ENCODE measurements at places on chromosomes 7 and 10.

GRCh38 chr10:95374597-95375209 lies 83.9 kb upstream of the PDLIM1 start:
- DNase-seq: peak; percentile 78

- no peak for DNase-seq
These were observed 14.4 kb upstream of the WASL start for GRCh38 chr7:123763191-123763661.

GRCh38 chr7:18666107-18666728 lies 170.7 kb downstream of the HDAC9 start:
- peak; percentile 73 for DNase-seq

GRCh38 chr7:98394377-98394836 lies 6.5 kb downstream of the BAIAP2L1 start:
- DNase-seq: peak; percentile 65

GRCh38 chr7:70707823-70708243 lies 424.1 kb upstream of the GALNT17 start:
- no peak for DNase-seq

GRCh38 chr7:153004341-153004740 lies 244.8 kb downstream of the ACTR3B start:
- DNase-seq: no peak

- DNase-seq: peak; percentile 91
These were observed 222.4 kb downstream of the RPS24 start for GRCh38 chr10:78255796-78256638.

- DNase-seq: peak; percentile 82
These were observed 121.9 kb upstream of the AKR1E2 start for GRCh38 chr10:4704034-4704545.

DNA sequence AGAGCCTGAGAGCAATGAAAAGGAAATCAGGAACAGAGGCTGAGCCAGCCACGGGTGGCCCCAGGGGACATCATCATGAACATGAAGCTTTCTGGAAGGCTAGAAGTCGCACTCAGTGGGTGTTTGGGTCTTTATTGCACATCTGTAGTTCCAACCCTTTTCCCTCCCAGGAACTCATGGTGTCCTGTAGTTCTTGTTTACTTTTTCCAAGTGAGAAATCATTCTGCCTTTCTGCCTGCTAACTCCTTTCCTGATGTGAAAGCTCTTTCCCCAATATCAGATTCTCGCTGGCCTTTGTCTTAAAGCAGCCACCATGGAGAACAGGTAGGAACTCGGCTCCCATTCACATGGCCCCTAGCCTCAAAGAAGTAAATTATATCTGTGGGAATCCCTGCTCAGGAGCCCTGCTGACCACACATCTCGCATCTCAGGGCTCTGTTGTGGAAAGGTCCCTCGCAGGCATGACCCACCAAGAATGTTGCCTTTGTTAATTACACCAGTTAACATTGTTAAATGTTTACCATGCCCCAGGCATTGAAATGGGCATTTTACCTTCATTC lies 542.7 kb downstream of the TNS3 start:
- no peak for DNase-seq

- DNase-seq: no peak
These were observed 706.9 kb downstream of the LRMDA start for GRCh38 chr10:76138286-76138685.

GRCh38 chr10:93420944-93421825 lies 60.9 kb downstream of the MYOF start:
- no peak for DNase-seq

GRCh38 chr10:2925631-2926030 lies 141.7 kb upstream of the PFKP start:
- no peak for DNase-seq

- DNase-seq: no peak
These were observed 16.1 kb upstream of the TAS2R40 start for GRCh38 chr7:143205560-143206293.

DNA sequence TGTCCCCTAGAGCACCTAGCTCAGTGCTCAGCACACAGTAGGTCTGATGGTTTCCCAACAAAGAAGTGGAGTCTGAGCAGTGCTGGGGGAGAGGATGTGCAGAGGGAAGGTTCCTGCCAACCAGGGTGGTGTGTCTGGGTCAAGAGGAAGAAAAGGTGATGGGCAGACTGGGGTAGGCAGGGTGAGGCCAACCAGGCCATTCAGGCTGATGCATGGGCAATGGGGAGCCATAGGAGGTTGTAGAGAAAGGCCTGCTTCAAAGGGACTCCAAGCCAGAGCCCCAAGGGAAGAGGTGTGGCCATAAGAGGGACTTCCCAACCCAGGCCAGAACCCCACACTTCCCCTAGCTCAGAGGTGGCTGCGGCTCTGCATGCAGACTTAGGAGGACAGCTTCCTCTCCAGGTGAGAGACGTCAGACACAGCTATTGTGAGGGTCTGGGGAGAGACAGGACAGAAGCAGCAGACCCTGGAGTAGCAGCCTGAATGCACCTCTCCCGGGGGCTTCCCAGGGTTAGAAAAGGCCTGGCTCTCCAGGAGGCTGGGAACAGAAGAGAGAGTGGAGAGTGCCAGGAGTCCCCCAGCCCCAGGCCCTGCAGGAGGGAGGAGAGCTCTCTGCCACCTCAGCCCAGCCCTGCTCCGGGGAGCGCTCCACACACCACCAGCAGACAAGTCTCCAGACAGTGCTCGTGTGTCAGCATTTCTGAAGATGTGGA lies 87.4 kb upstream of the ZMIZ1 start:
- no peak for DNase-seq

DNA sequence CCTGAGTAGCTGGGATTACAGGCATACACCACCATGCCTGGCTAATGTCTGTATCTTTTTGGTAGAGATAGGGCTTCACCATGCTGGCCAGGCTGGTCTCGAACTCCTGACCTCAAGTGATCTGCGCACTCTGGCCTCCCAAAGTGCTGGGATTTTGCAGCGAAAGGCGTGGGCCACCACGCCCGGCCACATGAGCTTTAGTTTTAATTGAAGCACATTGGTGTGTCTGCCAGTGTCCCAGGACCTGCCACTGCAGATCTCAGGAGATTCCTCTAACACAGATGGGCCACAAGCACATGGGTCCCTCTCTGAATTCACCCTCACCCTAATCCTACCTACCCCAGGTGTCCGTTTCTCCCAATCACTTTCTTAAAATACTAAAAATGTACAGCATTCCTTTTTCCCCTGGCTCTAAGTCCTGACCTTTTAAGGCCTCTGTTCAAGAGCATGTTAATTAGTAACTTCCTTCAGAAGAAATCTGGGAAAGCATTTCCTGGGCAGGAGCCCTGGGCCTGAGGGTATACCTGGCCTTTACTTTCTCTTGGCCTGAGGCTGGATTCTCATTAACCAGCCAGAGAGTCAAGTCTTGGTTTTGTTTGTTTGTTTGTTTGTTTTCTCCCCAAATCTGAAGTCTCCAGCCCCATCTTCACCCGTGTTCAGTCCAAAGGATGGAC lies 82.6 kb downstream of the PRPF18 start:
- DNase-seq: no peak

GRCh38 chr10:5958675-5959074 lies 18.7 kb downstream of the IL15RA start:
- no peak for DNase-seq

DNA sequence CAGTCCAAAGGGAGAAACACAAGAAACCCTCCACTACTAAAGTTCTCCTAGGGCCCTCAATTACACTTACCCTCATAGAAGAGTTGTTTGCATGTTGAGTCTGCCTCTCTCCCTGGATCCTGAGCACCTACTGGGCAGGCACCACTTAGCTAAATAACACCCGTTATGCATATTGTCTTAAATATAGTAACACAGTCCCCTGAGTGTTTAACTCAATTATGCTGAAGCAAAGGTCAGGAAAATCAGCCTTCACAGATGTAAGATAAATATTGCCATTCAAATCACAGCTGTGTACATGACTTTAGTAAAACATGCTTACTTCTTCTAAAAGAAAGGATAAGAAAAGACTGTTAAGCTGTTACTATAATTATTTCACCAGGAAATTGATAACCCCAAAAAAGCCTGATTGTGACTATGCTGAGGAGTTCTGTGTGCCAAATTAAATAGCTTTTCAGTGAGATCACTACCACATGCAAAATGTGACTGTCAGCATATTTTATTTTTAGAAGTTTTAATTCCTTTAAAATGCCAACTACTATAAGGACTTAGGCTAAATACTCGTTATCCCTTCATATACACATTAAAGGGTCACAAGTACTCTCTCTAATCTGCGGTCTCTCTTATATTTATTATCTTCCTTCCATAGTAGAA lies 733.9 kb upstream of the PHF14 start:
- no peak for DNase-seq

- no peak for DNase-seq
These were observed 21.2 kb downstream of the FIGNL1 start for GRCh38 chr7:50428911-50429310.

GRCh38 chr10:116440330-116441030 lies 12.8 kb downstream of the PNLIPRP3 start:
- DNase-seq: no peak

- no peak for DNase-seq
These were observed 349.4 kb downstream of the GATA3 start for GRCh38 chr10:8403711-8404371.

DNA sequence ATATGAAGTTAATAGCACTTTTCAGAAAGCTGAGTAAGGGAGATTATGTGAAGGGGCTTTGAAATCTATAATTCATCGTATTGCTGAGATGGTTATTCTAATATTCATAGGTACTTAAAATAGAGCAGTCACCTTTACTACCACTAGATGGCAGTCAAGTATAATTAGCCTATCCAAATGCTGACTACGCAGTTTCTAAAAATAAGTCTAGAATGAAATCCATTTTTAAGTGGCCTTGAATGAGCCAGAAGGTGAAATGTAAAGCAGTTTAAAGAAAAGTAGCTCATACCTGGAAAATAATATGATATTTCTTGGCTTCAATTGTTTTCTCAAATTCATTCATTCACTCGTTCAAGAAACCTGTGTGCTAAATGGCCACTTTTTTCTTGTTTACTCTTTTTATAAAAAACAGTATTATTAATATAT lies 1277.1 kb downstream of the GATA3 start:
- DNase-seq: peak; percentile 72

DNA sequence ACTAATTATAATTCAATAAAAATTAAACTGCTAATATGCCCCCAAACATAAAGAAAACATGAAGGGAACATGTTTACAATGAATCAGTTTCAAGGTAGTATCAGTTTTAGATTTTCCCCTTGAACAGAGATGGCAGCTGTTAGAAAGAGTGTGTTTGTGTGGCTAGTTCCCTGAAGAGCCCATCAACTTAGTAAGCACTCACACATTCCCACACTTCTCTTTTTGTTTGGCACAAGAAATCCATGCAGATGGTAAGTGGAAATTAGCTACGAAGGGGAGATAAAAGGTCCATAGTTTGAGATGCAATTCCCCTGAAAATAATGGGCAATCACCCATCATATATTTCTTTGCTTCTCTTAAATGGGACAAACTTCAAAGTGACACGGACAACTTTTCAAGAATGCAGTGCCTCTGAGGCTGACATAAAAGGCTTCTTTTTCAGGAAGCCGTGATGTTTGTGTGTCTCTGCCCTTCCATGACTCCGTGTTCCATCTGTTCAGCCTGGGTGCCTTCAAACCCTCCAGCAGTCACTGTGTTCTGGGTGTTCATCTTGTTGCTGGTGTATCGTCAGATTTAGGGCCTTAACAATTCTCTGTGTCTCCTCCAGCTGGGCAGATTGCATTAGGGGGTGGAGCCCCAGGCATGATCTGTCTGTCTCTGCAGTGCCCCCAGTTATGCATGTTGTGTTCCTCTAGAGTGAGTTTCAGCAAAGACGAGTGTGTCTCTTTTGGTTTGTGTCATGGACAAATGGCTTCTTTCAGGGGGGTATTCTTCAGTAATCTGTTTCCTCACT lies 259.5 kb upstream of the NPY start:
- no peak for DNase-seq

DNA sequence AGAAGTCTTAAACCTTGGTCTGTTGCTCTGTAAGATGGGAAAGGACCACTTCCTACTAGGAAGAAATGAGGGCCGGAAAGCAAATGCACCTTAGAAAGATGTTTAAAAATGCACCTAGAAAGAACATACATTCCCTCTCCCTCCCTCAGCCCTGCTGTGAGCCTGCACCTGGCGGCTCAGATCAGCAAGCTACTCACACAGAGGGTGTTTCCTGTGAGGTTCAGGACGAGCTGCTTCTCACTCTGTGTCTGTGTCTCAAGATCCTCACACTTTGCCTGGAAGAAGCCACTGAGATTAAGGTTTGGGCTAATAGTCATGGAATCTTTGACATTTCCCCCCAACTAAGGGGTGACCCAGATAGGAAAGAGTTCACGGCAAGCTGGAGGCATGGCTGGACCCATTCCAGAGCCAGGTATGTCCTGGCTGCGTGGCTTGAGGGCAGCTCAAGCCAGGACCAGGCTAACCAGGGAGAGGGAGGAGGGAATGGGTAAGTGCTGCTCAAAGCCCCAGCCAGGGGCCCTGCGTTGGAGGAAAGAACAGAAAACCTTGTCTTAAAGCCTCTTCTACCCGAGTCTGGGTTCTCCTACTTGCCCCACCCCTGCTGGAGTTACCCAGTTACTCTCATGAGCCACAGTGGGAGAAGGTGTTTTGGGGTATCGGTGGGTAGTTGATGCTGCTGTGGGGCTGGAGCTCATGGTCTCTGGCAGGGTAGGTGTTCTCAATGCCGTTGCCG lies 47.5 kb downstream of the PODXL start:
- DNase-seq: no peak

- no peak for DNase-seq
These were observed 476.1 kb downstream of the SH2D4B start for GRCh38 chr10:81013771-81014170.

DNA sequence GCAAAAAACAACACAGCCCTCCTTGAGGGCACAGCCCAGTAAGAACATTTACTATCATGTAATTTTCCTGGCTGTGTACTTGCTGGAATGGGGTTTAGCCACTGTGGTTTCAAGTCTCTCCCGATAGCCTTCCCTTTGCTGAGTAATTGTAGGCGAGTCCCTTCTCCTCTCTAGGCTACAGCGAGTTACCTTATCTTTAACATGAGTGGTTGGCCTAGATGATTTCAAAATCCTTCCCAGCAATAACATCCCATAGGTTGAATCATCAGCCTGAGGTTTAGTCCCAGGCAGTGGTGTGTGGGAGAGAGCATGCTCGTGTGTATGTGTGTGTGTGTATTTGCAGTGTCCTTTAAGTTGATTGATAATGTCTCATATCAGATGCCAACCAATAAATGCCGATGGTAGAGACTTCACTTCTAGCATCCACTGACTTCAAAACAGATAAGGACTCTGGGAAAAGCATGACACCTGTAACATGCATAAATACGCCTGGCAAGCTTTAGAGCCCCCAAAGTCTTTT lies 142.9 kb upstream of the ZMIZ1 start:
- DNase-seq: peak; percentile 92

- DNase-seq: no peak
These were observed 114.5 kb downstream of the ARID5B start for GRCh38 chr10:62015994-62016393.
